ENCODE measurements at places on chromosomes 7 and 10. TPM values are rescaled to one million over a fixed set of nuclear protein-coding genes. Genes with fewer than 3 reads are reported as not detected.

Gene GPR37
- 0.07 TPM for total RNA-seq

Gene DLX6
- total RNA-seq: not detected

Gene ASZ1
- not detected for total RNA-seq

Gene AUTS2
- 2.2 TPM for total RNA-seq

Gene PLCE1
- 1.5 TPM for total RNA-seq

Gene KIAA1549
- total RNA-seq: 0.57 TPM

Gene ZNF655
- 23.1 TPM for total RNA-seq

Gene GIMAP7
- not detected for total RNA-seq

Gene PTF1A
- total RNA-seq: not detected

Gene ANKMY2
- 18.5 TPM for total RNA-seq
